ENCODE measurements at places on chromosomes 11 and 22.

DNA sequence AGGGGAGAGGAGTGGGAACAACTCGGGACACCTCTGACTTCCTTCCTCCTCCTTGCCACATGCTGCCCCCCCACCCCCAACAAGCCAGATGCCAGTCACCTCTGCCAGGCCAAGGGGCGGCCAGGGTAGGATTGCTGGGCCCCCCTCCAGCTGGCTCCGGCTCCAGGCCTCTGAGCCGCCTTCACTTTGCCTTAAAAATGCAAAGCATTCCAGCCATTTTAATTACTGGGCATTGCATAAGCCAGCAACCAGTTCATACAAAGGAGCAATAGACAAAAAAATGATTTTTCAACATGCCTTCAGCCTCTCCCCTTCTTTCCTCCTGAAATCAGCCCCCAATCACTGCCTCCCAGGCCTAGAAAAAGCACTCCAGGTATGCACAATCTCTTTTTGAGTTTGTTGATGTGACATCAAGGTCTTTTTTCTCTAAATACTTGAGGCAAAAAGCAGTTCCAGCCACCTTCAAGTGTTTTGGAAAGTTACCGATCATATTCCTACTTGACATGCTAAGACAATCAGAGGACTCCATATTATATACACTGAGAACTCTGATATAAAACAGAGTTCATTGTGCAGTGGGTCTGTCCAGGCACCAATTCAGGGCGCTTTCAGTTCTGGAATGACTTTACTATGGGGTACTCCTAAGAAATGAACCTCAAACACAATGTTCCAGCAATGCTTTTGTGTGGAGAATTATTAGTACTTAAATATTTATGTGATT, 12.4 kb upstream of the TIMP3 start:
- no peak for DNase-seq

GRCh38 chr11:58576887-58577471, 1.3 kb upstream of the LPXN start:
- peak; percentile 16 for DNase-seq

- no peak for DNase-seq
These were observed 8.0 kb downstream of the APBB1 start for GRCh38 chr11:6410695-6411430.

DNA sequence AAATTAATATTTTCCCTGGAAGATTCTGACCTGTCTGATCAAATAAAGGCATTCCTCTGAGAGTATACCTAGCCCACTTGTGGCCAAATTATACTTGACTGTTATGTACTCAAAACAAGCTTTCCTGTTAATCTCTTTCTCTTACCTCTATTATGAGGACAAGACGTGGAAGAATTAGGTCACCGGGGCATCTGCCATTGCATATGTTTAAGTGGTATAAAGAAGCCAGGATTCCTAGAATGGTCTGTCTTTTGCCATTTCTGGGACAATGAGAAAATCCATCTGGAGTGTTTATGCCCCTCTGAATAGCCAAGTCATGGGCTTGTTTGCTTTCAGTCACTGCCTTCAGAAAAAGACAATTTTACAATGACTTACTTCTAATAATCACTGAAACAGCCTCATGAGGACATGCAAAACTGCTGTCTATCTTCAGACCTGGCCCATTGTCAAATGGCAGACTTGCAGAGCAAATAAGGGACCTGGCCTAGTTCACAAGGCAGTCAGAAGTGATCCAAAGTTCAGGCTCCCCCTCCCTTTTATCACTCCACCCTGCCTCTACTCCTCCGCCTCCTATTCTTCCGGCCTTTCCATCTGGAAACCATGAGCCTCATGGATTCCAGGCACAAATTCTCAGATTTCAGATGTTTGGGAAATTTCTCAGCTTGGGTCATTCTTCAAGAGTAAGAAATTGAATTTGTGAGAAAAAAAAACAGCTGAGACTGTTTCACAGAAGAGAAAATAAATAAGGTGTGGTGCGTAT, 128.1 kb upstream of the LDLRAD3 start:
- DNase-seq: no peak

DNA sequence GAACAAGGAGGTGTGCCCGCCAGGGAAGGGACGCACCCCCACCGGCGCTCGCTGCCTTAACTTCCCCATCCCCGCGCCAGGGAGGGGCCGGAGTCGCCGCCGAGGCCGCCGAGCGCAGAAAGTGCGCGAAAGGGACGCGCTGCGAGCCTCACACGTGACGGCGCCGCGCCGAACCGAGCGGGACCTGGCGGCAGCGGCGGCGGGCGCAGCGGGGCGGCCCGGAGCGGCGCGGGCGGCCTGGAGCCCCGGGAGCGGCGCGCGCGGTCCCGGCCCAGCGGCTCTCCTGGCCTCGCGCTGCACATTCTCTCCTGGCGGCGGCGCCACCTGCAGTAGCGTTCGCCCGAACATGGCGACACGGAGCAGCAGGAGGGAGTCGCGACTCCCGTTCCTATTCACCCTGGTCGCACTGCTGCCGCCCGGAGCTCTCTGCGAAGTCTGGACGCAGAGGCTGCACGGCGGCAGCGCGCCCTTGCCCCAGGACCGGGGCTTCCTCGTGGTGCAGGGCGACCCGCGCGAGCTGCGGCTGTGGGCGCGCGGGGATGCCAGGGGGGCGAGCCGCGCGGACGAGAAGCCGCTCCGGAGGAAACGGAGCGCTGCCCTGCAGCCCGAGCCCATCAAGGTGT, at the start of gene SORL1:
Gene SORL1, plus strand, starts transcription at position 329 of the 623 bp plus-strand sequence. Its CDS starts 18 bp downstream, at position 347.
- DNase-seq: no peak

DNA sequence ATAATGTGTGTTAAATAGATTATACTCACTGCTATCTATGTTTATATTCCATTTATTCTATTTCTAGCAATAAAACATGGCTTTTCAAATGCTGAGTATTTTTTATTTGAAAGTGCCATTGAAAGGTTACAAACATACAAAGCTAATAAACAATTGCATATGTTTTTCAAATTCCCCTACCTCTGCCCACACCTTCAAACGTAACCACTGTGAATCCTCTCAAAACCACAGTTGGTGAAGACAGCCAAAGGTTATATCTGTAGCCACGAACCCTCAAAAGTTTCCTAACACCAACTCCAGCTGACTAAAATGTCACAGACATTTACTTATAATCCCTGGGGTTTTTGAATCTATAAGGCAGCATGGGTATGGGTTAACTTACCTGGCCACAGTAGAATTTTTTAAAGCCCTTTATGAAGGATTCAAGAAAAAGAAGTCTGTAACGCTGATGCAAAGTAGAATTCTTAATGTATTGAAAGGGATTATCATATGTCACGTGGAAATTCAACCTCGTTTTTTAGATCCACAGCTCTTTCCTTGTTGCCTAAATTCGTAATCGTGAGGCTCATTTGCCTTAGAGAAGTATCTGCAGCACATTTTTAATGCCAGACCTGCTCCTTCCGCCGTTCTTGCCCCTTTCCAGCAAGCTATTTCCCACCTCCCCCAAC, 122.5 kb upstream of the ZC3H12C start:
- no peak for DNase-seq

GRCh38 chr11:12724301-12725054, 50.3 kb downstream of the TEAD1 start:
- no peak for DNase-seq

- DNase-seq: no peak
These were observed 266.7 kb downstream of the TMEM135 start for GRCh38 chr11:87304412-87304811.

DNA sequence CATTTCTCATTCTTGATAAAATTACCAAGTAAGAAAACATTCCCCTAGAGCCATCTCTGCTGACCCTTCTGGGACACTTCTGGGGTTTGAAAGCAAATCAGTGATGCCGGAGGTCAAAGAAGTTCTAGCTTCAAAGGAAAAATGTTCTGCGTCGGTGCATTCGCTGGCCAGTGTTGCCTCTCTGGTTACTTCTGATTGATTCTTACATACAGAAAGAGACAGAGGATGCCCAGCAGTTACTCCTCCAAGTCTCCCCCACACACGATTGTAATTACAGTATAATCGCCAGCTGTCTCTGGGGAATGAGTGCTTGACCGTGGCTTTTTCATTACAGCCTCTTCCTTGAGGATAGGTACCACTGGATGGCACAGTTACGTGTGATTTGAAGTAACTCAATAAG, 150.9 kb downstream of the SNX19 start:
- no peak for DNase-seq

- no peak for DNase-seq
These were observed at the start of gene PLAAT2 for GRCh38 chr11:63563201-63564055. TSS of gene PLAAT2 (minus strand) at chr11:63563379. CDS start at chr11:63563324, 55 bp downstream.

GRCh38 chr11:44224867-44225501, 85.0 kb downstream of the ALX4 start:
- no peak for DNase-seq

- DNase-seq: no peak
These were observed 21.5 kb upstream of the PARVG start for GRCh38 chr22:44159221-44159620.

DNA sequence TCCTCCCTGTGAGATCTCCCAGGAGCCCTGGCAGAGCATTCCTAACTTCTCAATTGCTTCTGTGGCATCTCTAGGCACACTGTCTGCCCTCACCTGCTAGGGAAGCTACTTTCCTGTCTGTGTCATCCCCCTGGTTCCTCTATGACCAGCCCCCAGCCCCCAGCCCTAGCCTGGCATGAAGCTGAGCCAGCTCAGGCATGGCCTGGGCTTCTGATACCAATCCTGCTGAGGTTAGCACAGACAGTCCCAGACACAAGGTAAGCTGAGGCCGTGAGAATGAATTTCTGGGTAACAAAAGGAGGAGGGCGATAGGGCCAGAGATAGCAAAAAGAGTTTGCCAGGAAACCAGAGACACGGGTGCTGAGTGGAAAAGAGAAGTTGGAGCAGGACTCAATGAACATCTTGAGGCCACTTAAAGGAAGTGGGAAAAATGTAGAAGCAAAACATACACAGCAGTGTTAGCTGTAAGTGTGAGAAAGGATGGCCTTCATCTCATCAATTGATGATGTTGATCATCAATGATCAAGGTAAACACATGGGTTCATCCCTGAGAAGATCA, 87.6 kb upstream of the PICALM start:
- no peak for DNase-seq

- DNase-seq: no peak
These were observed 8.1 kb downstream of the RELA start for GRCh38 chr11:65654375-65655349.

GRCh38 chr22:37505565-37505964, 13.7 kb downstream of the CARD10 start:
- DNase-seq: no peak

DNA sequence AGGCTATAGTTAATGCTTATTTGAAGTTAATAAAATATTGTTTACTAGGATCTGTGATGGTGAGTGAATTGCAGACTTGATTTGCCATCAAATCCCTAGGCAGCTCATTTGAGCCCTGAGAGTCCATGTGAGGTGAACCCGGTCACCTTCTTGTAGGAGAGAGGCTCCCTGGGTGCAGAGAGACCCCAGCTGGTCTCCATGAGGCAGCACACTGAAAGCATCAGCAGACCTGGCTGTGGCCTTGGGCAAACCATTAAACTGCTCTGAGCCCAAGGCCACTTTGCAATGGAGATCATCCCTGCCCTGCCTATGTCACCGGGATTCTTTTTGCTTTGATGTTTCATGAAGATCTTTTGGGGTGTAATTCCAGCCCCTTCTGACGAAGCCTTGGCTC, 125.2 kb downstream of the MICAL2 start:
- DNase-seq: peak; percentile 34

- no peak for DNase-seq
These were observed 2.3 kb upstream of the RAD9A start for GRCh38 chr11:67389477-67389876.

- no peak for DNase-seq
These were observed 27.5 kb downstream of the LINC01488 start for GRCh38 chr11:69508974-69509373.

- DNase-seq: no peak
These were observed 179.7 kb upstream of the MTNR1B start for GRCh38 chr11:92789761-92790160.

DNA sequence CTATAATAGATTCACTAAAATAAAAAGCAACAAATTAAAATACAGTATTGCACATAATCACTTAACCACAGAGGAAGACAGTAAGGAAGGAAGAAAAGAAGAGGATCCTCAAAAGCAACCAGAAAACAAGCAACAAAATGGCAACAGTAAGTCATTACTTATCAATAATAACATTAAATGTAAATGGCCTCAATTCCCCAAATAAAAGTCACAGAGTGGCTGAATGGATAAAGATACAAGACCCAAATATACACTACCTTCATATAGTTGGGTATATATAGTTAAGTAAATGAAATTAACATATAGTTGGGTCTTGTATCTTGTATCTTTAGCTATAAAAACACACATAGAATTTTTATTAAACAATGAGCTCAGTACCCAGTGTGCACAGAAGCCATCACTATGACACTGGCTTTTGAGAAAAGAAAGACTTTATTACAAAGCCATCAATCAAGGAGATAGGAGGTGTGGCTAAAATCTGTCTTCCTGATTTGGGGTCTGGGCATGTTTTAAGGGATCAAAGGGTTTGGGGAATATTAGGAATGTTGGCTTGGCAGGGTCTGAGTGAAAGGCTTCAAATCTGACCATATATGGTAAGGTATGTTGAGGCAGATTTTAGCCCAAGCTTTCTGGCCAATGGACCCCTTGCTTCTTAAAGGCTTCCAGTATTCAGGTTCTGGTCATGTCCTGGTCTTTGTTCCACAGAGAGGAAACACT, 13.4 kb upstream of the GLYAT start:
- no peak for DNase-seq

GRCh38 chr11:129210831-129211181, 18.7 kb upstream of the ARHGAP32 start:
- no peak for DNase-seq

DNA sequence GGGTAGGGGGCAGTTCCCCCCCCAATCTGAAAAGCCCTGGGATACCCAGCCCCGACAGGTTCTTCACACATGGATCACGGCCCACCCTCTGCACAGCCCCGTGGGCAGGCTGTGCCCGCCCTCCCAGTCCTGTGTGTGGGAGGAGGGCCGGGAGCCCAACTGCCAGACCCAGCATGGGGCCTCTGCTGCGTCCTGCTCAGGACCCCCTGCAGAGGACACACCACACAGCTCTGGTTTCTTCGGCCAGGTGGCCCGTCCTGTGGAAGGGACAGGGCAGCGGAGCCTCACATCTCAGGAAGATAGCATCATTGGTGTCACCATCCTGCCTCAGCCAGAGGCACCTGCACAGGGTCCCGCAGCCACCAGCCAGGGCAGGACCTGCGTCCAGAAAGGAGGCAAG, 396.0 kb downstream of the TBC1D22A start:
- no peak for DNase-seq

Measured in SW 1271 (cell line).